ENCODE measurements at places on chromosomes 16 and 17.

- no peak for DNase-seq
These were observed 1.3 kb upstream of the CUEDC1 start for GRCh38 chr17:57956291-57957119.

- DNase-seq, result no peak
These were observed 23.3 kb downstream of the CEP295NL start for GRCh38 chr17:78879635-78880186.

DNA sequence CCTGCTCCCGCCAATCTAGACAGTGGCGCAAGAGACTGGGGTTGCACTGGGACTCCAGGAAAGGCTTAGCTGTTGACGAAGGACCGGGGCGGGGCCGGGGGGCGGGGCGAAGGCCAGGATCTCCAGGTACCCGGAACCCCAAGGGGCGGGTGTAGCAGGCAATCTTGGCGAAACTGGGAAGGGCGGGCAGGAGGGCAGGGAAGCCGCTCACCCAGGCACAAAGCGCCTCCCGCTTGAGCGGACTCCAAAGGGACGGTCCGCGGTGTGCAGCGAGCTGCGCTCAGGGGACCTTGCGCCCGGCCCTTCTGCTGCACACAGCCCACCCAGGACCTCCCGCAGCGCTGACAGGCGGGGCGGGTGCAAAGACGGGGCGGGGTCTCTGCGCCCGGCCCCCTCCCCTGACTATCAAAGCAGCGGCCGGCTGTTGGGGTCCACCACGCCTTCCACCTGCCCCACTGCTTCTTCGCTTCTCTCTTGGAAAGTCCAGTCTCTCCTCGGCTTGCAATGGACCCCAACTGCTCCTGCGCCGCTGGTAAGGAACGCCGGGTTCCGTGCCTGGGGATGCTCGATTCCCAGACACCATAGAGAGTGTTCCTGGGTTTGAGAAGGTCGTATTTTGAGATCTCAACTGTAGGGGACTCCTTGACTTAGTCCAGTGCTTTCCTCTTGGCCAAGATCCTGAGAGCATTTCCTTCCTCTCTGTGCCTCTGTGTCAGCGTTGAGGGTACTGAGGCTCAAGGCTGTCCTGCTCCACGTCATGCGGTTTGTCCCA, at the start of gene MT1F:
TSS of gene MT1F (plus strand) at position 405 of the 772 bp plus-strand sequence. CDS start at position 505, 100 bp downstream.
- DNase-seq, result no peak

- DNase-seq, result no peak
These were observed 10.0 kb upstream of the KATNB1 start for GRCh38 chr16:57725554-57725953.

- DNase-seq, result no peak
These were observed 107.3 kb downstream of the OR1D5 start for GRCh38 chr17:2955931-2956582.

DNA sequence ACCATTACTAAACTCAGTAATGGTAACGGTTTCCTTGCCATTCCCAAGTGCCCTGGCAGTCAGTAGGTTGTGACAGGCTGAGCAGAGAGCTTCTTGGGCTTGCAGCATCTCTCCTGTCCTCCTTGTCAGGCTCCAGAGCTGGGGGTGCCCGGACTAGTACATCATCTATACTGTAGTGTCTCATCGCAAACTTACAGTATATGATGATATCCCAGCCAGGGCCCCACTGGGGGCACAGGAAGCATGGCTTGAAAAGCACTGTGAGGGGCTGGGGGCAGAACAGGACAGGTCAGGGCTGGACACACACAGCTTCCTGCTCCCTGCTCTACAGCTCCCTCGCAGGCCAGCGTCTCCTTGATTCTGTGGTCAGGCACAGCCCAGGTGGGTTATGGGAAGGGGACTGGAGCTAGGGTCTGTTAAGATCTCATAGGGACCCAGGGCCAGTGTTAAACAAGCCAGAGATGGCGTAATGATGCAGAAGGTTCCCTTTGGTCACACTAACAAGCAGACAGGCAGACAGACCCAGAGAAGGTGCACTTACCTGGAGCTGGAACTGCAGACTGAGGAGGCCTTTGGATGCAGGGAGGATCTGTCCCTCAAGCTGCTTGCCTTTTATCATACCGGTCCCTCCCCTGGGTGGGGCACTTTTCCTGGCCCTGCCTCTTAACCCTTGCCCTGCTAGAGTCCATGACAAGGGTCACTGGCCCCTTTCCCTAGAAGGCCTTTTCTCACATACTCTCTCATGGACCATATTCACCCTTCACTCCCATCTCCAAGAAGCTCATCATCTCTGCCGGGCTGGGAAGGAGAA, 6.8 kb downstream of the ERAL1 start:
- DNase-seq, result no peak

- DNase-seq, result peak; percentile 94
These were observed 182.7 kb downstream of the PRKCB start for GRCh38 chr16:24018485-24018884.

- DNase-seq, result no peak
These were observed 321.9 kb upstream of the ZFHX3 start for GRCh38 chr16:73369851-73370250.

- no peak for DNase-seq
These were observed 31.0 kb upstream of the SLC5A10 start for GRCh38 chr17:18920911-18921441.

GRCh38 chr17:53133876-53134275, 688.9 kb upstream of the KIF2B start:
- no peak for DNase-seq

- DNase-seq, result no peak
These were observed 25.6 kb downstream of the ATP6V0A1 start for GRCh38 chr17:42484304-42484703.

GRCh38 chr17:82088838-82089722, 9.0 kb downstream of the FASN start:
- no peak for DNase-seq

DNA sequence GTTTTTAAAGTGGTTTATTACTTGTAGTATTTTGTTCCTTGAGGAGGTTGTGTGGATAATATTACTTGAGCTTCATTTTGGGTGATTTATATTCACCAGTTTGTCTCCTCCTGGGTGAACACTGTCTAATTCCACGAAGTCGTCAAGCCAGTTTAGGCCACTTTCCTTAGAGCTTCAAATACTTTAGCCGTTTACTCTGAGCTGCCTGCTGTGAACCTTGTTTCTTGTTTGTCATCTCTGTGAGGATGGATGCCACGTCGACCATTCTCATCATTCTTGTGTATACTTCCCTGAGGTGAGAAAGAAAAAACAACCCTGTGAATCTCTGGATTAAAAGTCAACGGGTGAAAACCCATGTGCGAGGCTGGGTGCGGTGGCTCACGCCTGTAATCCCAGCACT, 9.0 kb downstream of the KRT24 start:
- DNase-seq, result no peak

GRCh38 chr17:31650756-31651520, 208.1 kb downstream of the COPRS start:
- DNase-seq, result no peak

- DNase-seq, result no peak
These were observed 12.1 kb upstream of the DHX8 start for GRCh38 chr17:43471585-43472160.

GRCh38 chr17:38861399-38861843, 7.9 kb upstream of the RPL23 start:
- DNase-seq, result no peak

DNA sequence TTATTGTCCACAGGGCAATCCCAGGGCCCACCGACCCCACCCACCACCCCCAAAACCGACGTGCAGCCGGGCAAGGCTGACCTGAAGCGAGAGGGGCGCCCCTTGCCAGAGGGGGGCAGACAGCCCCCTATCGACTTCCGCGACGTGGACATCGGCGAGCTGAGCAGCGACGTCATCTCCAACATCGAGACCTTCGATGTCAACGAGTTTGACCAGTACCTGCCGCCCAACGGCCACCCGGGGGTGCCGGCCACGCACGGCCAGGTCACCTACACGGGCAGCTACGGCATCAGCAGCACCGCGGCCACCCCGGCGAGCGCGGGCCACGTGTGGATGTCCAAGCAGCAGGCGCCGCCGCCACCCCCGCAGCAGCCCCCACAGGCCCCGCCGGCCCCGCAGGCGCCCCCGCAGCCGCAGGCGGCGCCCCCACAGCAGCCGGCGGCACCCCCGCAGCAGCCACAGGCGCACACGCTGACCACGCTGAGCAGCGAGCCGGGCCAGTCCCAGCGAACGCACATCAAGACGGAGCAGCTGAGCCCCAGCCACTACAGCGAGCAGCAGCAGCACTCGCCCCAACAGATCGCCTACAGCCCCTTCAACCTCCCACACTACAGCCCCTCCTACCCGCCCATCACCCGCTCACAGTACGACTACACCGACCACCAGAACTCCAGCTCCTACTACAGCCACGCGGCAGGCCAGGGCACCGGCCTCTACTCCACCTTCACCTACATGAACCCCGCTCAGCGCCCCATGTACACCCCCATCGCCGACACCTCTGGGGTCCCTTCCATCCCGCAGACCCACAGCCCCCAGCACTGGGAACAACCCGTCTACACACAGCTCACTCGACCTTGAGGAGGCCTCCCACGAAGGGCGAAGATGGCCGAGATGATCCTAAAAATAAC, 3.0 kb downstream of the SOX9 start:
- DNase-seq, result no peak

- DNase-seq, result no peak
These were observed 195.8 kb upstream of the GSE1 start for GRCh38 chr16:85417156-85417860.

DNA sequence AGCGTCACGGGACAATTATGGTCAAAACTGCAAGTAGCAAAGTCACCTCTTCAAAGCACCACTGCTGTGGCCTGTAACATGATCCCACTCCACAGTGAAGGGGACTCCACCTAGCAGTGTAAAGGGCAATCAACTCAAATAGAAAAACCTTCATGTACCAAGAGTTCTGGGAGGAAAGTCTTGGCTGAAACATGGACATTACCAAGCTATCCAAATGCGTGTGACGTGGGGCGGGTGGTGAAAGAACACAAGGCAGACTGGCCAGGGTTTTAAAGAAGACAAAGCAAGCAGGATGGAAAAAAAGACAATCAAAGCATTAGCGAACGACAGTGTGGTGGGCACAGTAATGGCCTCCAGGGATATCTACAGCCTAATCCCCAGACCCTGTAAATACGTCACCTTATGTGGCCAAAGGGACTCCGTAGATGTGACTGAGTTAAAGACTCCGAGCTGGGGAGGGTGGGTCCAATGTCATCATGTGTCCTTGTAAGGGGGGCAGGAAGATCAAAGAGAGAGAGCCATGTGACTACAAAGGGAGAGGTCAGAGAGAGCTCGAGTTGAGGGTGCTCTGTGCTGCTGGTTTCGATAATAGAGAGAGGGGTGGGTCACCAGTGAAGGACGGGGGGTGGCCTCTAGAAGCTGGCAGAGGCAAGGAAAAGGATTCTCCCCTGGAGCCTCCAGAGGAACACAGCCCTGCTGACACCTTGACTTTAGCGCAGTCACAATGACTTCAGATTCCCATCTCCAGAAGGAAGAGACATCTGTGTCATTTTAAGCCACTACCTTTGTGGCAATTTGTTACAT, 6.0 kb downstream of the HSDL1 start:
- no peak for DNase-seq

DNA sequence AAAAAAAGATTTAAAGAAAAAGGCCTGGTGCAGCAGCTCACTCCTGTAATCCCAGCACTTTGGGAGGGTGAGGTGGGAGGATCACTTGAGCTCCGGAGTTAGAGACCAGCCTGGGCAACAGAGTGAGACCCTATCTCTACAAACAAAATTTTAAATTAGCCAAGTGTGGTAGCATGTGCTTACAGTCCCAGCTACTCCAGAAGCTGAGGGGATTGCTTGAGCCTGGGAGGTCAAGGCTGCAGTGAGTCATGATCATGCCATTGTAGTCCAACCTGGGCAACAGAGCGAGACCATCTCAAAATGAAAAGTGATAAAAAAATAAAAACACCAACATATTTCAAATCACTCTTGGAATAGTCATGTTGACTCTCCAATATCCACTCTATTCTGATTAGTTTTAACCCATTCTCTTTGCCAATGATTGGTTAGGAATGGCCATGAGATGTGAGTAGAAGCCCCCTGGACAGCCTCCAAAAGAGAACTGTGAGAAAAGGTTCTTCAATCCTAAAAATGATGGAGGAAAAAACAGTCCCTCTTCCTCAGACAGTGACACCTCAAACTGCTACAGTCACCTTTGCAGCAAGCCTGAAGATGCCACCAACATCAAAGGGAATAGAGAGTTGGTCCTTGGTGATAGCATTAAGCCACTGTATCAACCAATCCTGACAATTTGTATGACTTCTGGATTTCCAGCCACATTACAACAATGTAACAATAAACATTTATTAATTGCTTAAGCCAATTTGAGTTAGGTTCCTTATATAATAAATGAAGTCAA, 2.9 kb upstream of the KANSL1 start:
- no peak for DNase-seq

DNA sequence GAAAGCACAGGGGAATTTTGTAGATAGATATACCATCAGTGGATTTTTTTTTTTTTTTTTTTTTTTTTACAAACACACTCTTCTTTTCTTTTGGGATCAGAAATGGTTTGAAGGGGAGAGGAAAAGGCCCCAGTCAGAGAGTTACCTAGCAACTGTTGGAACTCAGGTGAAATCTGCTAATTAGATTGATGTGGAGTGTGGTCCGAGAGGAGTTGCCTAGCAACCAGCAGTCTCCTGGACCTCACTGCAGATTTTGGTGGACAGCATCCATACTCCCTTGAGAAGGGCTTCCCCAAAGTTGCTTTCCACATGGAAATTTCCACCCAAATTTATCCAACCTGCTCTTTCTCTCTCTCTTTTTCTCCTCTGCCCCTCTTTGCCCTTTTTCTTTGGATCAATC, 165.4 kb downstream of the UTP18 start:
- DNase-seq, result no peak

DNA sequence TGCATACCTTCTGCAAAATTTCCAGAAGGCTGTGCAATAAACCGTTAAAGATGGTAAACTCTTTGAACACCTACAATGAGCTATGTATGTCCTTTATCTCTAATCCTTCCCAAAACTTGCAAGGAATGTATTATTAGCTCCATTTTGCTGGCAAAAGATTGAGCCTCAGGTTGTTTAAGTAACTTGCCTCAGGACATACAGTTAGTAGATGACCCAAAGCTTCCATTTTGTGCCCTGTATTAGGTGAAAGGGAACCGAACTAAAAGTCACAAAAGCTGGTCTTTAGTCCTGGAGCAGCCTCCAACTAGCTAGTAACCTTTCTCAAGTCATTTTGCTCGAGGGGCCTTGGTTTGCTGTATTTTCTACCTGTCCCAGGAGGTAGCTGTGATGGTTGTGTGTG, 4.3 kb downstream of the ADGRG3 start:
- DNase-seq, result no peak

DNA sequence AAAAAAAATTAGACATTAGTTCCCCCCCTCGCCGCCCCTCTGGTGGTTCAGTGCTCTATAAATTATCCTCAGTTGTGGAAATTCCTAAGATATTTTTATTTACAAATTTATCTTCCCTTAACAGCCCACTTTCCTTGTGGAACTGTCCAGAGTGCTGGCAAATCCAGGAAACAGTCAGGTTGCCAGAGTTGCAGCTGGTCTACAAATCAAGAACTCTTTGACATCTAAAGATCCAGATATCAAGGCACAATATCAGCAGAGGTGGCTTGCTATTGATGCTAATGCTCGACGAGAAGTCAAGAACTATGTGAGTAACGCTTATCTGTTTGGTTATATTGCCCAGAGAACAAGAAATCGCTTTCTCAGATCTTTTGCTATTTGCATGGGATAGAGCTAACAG, 2.9 kb downstream of the KPNB1 start:
- no peak for DNase-seq

Data from NCI-H1436 treated with DMSO at 0.1 percent for 48 hours (cell line).